ENCODE measurements at places on chromosomes 3 and 15.

DNA sequence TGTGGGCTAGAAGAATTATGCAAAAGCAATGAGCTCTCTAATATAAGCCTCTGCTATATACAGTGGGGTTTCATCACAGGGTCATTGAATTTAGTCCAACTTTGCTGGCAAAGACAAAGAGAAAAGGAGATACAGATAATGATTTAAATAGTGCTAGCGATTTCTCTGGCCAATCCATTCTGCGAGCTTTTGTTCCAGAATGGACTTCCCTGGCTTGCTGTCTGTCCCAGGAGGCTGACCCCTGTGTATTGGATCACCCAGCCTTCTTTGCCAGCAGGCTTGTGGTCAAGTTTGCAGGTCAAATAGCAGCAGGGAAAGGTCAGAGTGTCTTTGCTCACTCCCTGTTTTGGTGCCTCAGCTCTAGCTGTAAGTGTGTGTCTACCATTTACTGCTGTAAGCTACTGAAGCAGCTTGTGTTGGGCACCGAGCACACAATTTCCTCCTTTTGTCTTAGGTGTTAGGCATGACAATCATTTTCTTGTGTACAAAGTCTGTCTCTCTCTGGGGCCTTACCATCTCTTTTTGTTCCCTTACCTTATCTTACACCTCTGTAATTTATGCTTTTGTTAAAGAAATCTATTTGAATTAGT lies 55.7 kb downstream of the UNC13C start:
- DNase-seq: no peak

DNA sequence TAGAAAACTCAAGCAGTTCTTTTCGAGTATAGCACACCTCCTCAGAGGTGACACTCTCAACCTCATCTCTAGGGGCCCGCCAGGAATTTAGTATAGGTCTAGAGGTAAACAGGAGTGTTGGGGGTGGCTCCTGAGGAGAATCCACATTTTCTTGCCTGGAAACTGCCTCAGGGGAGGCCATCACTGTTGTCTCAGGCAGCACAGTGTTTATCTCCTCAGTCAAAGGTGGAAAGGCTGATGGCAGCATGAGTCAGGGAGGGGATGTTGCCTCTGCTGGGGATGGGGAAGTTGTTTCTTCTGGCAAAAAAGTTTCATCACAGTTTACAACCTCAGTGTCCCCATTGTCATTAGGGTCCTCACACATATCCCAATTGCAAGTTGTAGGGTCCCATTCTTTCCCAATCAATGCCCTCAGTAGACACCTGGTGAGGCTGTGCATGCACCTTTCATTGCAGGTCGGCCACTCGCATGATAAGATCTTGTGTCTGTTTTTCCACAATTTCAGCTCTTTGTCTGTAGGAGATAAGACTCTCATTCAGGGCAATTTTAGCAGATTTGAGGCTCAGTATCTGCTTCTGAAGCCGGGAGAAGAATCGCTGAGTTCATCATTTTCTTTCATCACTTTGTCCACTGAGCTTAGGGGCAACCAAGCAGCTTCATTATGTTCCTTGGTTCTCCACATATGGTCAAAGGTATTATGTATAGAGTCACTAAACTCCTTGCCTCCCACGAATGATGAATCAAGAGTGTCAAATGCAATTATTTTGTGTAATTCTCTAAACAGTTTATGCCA lies 25.8 kb downstream of the NAALADL2 start:
- DNase-seq: no peak

- DNase-seq: no peak
Measured at GRCh38 chr3:49972656-49973055, 32.7 kb downstream of the RBM6 start.

- DNase-seq: no peak
Measured at GRCh38 chr3:172277151-172277652, 171.1 kb downstream of the GHSR start.

DNA sequence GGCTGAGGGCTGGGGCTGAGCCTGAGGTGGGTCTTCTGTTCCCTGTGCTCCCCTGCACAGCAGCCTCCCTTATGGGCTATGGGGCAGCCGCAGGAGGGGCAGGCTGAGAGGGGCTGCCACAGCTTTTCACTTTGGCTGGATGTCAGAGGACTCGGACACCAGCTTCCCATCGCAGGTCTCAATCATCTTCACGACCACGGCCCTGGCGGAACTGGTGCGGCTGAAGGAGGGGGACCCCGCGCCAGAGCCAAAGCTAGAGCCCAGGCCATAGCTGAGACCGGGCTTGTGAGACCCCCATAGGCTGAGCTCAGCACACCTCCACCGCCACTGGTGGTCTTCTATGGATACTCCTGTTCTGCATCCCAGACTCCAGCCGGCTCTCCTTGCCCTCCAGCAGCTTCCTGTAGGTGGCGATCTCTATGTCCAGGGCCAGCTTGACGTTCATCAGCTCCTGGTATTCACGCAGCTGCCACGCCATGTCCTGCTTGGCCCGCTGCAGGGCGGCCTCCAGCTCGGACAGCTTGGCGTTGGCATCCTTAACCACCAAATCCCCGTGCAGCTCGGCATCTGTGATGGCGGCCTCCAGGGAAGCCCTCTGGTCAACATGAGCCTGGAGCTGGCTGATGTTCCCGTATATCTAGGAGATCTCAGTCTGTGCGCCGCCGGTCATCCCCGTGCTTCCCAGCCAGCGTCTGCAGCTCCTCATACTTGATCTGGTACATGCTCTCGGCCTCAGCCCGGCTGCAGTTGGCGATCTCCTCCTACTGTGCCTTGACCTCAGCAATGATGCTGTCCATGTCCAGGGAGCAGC lies 181.7 kb upstream of the SYNPR start:
- DNase-seq: peak; percentile 13

- DNase-seq: no peak
Measured at GRCh38 chr15:100918690-100919480, at the start of gene LRRK1. TSS of gene LRRK1 (plus strand) at chr15:100919357. CDS start at chr15:100924633, 5,276 bp downstream.

DNA sequence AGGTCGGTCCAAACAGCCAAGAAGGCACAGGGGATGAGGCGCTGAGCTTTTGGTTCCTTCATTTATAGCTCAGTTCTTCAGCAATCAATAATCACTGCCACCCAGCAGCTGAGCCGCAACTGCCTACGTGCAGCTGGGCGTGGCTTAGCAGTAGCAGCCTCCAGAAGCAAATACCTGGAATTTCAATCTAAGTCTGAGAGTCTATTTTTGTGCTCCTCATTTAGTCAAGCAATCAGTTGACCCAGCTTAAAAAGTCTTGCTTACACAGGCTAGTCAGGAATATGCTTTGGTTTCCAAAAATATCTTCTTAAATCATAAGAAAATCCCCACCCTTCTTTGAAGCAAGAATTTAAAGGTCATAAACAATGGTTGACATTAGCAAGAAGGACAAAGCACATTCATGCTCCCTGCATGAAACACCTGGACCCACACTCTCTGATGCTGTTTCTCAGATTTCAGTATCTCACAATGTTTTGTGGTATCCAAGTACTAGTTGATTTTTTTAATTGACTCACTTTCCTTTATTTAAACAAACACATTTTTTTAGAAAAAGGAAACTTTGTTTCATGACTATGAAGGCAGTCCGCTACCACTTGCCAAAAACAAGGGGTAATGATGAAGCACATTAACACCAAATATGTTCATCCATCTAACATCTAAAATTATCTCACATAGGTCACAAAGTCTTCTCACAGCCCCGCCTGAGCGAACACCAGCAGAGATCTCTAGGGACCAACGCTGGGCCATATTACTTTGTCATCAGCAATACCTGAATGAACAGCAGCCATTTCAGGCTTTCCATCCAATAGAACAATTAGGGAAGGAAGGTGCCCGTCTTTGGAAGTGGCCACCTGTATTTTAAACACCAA lies 106.1 kb downstream of the OXNAD1 start:
- DNase-seq: no peak

DNA sequence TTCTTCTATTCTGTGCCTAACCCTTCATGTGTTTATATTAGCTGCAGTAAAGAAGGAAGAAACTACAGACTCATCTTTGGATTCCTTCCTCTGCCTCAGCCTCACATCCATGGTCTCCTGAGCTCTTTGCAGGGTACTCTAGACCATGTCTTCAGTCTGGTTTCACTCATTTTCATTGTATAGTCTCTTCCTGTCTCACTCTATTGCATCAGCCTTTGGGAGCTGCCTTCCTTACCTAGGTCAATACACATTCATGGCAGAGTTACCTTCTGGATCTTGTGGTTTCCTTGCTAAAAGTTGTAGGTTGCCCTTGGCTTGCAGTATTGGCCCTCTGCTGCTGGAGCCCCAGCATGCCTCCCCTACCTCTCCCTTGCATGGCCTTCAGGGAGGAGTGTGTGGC lies 31.5 kb upstream of the SCAANT1 start:
- DNase-seq: no peak

- peak; percentile 51 for DNase-seq
Measured at GRCh38 chr15:70703096-70703878, 60.1 kb downstream of the UACA start.

Data from testis (tissue), 5 donors.